Substantia nigra (tissue), 51 donors: ENCODE measurements at places on chromosomes 6 and 20.

DNA sequence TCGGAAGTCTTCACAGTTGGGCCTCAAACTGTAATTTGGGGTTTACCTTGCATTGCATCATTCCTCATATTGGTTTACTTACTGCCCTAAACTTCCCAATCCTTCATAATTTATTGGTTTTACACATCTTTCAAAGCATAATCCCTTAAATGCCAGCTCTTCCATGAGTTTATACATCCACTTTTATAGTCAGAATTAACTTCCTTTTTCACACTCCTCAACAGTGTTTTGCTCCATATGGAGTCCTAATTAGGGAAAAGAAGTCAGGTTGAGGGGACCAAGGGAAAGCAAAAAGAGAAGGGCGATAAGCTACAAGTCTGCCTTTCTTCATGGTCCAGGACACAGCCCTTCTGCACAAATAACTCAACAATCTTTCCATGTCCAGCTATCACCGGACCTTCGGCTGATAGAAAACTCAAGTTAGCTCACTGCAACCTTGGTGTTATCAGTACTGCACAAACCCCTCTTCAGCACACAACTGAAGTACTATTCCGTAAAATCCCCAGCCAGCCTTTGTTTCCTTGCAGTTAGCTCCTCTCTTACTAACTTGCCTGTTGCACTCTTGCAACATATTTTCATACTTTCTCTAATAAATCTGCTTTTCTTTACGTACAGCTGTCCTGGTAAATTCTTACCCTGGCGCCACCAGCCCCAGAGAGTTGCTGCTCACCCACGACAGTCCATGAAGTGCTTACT lies 2.0 kb downstream of the EEF1E1 start:
- no peak for DNase-seq

DNA sequence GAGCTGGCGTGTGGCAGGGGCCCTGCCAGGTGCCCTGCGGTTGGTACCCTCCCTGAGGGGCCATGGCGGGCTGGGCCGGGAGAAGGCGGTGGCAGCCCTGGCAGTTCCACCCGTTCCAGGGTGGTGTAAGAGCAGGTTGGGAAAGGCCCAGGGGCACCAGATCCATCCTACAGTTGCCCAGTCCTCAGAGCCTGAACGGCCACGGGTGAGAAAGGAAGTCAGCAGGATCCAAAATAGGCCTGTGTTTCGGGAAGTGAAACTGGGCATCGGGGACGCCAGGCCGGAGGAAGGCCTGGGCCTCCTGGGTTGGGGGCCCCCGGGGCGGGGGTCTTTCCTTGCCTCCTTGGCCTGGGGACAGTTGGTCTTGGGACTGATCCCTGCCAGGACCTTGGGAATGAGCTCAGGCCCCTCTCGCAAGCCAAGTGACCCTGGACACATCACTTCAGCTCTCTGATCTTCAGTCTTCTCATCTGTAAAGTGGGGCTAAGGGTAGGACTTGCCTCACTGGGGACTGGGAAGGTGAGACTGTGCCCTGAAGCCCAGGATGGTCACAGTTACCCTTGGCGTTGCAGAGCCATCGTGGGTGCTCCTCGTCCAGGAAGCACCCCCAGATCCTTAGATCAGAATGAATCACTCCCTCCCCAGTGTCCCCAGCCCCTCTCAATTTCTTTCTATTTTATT lies 18.1 kb upstream of the NOL4L start:
- DNase-seq = no peak

DNA sequence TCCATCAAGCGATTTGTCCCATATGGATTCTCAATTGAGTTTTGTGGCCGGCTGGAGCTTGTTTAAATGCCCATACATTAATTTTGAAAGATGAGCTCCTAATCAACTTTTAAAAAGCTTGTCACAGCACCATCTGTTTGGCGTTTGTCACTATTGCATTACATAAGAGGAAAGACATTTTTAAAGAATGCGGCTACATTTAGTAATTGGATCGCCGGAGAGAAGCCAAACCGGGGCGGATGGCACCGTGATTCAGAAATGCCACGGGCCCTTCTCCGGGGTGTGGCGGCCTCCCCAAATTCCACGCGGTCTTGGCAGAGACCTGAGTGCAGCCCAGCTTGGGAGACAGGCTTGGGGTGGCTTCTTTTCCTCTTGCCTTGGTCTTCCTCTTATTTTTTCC lies 67.7 kb upstream of the ZNFX1 start:
- DNase-seq = no peak

- no peak for DNase-seq
Observed at GRCh38 chr20:8647961-8648441, 420.9 kb upstream of the PLCB4 start.
